ENCODE measurements at places on chromosomes 6 and 20.

- DNase-seq = no peak
These were observed 86.4 kb downstream of the ADGRG6 start for GRCh38 chr6:142387997-142388815.

- DNase-seq = no peak
These were observed 202.3 kb downstream of the GMDS start for GRCh38 chr6:2042956-2043648.

DNA sequence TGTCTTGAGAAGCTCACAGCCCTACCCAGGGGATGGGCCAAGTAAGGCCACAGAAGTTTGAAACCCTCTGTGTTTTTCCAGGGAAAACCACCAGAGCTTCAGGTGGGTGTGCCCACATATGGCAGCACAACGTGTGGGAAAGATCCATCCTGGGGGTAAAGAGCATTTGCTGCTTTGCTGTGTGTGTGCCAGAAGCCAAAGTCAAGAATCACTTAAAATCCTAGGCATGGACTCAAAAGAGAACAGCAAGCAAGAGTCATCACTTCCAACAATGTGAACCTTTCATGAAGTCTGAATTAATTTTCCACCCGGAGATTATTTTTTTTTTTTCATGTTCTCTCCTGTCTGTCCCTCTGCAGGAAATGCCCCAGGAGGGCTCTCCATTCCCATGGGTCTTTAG lies 308.2 kb upstream of the SGK1 start:
- no peak for DNase-seq

DNA sequence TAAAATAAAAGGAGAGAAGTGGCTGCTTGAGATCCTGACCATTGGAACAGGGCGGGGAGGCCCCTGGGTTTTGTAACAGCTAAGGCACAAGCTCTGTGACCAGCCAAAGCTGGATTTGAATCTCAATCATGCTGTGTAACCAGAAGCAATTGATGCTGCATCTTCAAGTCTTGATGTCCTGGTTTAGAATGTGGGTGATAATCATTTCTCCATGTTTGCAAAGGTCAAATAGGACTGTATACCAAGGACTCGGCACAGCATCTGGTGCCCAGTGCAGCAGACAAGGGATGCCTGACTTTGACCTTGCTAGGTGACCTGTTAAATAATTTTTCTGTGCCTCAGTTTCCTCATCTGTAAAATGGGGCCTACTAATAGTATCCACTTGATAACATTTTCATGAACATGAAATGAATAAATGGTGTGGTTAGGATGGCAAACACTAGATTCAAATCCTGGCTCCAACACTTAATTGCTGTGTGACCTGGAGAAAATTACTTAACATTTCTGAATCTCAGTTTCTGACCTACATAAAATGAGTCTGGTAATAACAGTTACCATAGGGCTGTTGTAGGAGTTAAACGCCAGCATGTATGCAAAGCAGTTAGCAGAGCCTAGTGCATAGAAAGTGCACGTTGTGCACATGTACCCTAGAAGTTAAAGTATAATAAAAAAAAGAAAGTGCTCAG lies 46.3 kb upstream of the BCAS1 start:
- DNase-seq = no peak

GRCh38 chr6:149052350-149053106 lies 265.0 kb upstream of the TAB2 start:
- DNase-seq = no peak

GRCh38 chr6:41813469-41813868 lies 26.0 kb downstream of the TOMM6 start:
- no peak for DNase-seq

DNA sequence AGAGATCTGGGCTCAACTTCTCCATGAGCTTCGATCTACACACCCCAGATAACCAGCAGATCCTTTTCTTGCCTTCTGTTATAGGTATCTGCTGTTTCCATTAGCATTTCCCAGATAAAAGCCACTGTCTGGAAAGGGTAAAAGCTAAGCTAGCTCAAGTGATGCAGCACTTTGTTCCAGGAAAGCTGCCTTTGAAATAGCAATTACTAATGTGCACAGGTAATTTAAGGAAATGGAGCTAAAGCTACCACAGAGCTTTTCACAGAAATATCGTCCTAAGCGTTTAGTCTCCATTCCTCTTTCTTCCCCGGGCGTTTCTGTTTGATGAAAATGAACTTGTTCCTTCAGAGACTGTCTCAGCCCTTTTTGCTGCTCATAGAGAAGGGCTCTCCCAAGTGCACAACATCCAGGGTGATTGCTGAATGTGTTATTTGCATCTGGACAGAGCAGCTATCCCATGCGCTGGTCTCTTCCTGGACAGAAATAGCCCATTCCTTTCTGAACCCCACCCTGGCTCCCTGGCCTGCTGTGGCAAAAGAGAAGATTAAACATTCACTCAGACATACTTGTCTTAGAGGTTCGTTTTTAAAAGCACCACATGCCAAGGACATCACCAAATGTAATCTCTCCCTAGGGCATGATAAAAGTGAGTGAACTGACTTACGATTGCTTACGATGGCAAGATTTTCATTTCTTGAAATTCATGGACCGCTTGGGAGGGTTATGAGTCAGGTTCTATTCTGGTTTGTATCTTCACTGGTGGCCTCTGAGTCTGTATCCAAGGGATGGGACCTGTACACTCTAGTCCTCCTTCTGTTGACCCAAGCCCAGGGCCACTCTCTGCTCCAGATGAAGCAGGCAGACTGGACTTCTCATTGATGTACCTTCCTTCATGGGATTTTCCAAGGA lies 429.1 kb upstream of the CDH4 start:
- no peak for DNase-seq

DNA sequence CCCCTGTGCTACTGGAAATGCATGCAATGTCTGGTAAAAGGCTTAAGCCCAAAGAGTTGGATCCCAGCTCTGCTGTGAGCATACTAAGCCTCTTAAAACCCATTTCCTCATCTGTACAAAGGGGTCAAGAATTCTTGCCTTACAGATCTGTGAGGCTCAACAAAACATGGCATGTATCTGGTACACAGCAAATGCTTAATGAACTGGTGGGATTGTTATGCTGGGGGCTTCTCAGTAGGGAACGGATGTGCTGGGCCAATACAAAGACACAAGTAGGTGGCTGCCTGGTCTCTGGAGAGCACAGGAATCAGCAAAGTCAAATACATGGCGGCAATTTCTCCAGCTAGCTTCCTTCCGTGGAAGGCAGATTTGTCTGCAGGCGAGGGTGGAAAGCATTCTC lies 62.3 kb downstream of the LAMP5 start:
- DNase-seq = no peak

GRCh38 chr6:83962582-83962981 lies 71.0 kb upstream of the MRAP2 start:
- no peak for DNase-seq

DNA sequence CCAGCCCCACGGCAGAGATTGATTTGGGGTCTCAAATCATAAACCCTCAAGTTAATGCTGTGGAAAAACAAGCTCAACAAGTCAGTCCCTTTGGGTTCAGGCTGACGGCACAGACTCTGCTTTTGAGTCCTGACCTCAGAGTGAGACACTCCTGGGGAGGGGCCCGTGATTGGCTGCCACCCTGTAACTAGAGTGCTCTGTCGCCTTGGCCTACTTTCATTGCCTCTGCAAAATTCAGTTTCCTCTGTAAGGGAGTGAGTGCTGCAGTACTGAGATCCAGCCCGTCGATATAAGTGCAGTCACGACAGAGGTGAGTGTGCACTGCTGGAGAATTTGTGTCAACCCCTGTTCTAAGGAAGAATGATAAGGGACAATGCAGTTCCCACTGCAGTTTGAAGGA lies 105.6 kb downstream of the ANKS1A start:
- no peak for DNase-seq

GRCh38 chr6:131787766-131788712 lies 19.8 kb upstream of the ENPP1 start:
- DNase-seq = no peak

GRCh38 chr6:85866370-85866730 lies 223.7 kb upstream of the SYNCRIP start:
- no peak for DNase-seq

DNA sequence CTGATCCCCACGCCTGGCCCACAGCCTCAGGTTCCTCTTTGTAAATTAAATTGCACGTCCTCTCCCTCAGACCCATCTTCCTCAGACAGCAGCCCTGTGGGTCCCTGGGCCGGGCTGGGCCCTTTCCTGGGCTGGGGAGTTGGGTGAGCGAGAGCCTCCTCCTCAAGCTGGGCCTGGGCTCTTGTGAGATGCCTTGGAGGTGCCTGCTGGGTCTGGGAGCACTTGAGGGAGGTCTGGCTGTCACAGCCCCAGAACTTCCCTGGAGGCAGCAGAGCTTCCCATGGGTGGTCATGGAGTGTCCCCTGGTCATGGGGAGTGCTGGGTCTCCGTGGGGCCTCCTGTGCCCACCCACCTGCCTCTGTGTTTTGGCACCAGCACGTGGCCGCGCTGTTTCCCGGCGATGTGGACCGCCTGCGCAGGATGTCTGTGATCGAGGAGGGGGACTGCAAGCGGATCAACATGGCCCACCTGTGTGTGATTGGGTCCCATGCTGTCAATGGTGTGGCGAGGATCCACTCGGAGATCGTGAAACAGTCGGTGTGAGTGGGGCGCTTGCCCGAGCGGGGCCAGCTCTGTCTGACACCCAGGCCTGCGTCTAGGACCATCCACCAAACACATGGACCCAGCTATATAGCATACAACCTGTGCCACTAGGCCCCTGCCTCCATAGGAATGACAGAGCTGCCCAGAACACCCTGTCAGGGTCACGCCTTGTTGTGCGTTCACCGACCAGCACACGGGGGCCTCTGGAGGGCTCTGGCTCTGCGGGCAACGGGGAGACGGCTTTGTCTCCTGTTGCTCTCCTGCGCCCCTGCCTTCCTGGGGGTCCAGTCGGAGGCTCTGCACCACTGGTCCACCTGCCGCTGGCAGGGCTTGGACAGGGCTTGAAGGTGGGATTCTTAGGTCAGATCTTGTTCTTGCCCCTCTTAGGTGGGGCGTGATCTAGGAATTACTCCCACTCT lies 33.0 kb downstream of the PYGB start:
- no peak for DNase-seq

DNA sequence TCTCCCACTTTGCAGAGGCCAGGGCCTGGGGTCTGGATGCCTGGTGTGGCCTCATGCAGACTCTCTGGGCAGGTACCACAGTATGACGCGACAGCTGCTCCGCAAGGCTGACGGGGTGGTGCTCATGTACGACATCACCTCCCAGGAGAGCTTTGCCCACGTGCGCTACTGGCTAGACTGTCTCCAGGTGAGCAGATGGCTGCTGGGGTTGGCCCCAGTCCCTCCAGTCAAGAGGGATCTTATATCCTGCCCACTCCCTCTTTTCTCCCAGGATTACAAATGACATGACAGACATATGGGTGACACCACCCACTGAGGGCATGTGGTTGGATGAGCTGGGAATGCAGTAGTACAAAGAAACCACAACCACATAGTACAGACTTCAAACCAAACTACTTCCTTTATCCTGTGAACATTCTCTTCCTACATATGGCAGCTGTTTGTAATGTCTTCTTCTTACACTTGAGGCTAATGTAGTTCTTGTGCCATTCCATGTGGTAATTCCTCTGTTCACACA lies 29.9 kb downstream of the RAB44 start:
- no peak for DNase-seq

GRCh38 chr20:46573788-46574584 lies 23.5 kb upstream of the OCSTAMP start:
- DNase-seq = no peak

- no peak for DNase-seq
These were observed 210.1 kb upstream of the CCN2 start for GRCh38 chr6:132161283-132161682.

GRCh38 chr20:50014570-50015562 lies 32.1 kb downstream of the SNAI1 start:
- no peak for DNase-seq

DNA sequence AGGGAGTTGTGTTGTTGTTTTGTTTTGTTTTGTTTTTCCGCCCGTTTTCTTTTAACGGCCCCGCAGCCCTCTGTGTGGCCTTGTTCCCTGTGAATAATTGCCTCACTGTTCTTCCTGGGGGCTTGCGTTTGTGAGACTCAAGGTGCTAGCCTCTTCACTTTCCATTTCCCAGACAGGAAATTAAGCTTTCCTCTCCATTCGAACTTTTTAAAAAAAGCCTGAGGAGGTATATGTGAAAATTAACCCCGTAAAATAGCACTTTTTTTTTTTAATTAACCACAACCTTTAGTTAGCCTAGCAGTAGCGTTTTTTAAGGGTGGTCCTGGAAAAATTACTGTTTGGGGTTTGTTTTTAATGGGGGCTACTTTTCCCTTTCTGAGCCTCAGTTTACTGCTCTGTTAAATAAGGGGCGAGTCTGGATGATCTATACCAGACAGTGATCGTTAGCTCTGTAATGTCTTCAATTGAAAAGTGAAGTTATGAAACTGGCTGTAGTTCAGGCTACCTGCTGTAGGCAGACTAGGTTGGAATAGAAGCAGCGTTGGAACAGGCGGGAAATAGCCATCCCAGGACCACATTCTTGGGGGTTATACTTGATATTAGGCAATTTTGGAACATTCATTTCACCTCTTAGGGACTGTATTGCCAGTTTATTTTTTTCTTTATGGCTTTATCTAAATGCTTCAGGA lies 1.7 kb downstream of the STX16 start:
- DNase-seq = no peak

DNA sequence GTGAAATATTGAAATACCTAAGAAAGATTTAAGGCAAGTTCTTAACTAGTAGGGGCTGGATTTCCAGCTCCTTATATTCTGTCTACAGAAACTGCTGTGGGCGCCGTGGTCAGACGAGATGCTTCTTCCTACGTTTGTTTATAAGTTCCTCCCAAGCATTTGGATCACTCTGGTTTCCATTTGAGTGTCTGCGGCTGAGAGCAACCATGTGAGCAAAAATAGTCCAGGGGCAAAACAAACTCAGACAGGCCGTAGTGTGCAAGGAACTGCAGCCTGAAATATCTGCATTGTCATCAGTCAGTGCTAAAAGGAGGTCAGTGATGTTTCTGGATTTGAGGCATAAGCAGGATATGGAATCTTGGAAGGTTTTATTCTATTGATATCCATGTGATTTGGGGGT lies 485.9 kb upstream of the JAG1 start:
- DNase-seq = no peak

DNA sequence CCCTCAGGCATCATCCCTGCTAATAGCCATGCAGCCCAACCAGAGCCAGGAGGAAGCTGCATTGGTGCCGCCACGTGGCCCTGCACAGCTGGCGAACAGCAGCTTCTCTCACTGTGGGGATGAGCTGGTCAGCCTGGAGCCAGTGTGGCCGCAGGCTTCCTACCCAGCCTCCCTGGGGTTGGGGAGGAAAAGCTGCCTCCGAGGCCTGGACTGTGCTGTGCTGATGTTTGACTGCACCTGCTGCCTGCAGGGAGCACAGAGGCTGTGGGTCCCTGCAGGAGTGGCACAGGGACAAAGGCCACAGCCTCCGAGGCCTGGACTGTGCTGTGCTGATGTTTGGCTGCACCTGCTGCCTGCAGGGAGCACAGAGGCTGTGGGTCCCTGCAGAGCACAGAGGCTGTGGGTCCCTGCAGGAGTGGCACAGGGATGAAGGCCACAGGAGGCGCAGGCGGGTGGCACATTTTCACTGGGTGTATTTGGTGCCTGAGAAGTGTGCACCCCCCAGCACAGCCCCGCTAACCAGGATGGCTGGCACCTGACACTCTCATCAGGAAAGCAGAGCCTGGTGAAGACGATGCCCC lies 83.9 kb downstream of the DLL1 start:
- no peak for DNase-seq

Measured in amygdala (tissue), 56 donors.